ENCODE measurements at places on chromosomes 6 and 20. TPM values are rescaled to one million over a fixed set of nuclear protein-coding genes. Genes with fewer than 3 reads are reported as not detected.

DNA sequence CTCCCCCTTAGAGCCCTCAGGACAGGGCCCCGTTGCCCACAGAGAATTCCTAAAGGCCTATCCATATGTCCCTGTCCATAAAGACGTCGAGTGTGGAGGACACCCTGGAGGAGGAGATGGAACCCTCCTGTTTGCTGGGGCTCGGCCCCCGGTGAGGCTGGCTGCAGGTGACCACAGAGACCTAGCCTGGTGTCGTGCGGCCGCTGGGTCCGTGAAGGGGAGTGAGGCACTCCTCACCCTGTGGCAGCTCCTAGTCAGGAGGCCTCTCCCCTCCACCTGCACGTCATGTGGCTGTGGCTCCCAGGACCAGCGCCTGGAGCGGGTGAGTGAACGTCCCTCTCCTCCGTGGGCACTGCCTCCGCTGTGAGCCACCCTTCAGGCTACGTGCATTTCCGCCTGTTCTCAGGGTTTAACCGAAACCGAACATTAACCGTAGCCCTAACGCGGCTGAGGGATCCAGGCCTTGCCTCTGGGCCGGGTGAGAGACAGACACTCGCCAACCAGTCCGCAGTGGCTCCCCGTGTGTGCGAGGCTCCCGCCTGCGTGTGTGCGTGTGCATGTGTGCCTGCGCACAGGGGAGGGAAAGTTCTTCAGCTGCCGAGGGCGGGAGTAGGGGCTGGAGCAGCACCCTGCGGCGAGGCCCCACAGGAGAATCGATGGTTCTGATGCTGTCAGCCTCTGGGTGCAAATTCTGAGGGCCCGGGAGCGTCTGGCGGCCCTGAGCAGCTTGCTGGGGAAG is 5.9 kb upstream of the TCEA2 start:
- no peak for DNase-seq

DNA sequence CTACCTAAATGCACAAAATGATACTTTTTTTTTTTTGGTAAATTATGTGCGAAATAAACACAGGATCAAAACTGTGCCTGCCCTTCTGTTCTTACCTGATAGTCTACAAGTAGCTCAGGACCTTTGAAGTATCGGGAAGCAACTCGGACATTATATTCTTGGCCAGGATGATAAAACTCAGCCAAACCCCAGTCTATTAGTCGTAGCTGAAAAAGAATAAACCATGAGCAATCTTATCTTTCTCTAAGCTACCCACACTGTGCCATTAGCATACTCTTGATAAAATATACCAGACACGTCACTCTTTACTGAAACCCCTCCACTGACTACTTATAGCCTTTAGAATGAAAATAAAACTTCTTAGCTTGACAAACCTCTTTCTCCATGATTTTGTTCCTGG is 29.8 kb upstream of the TBC1D20 start:
- DNase-seq, result no peak

- no peak for DNase-seq
Measured at GRCh38 chr6:133460101-133460500, 218.9 kb downstream of the EYA4 start.

DNA sequence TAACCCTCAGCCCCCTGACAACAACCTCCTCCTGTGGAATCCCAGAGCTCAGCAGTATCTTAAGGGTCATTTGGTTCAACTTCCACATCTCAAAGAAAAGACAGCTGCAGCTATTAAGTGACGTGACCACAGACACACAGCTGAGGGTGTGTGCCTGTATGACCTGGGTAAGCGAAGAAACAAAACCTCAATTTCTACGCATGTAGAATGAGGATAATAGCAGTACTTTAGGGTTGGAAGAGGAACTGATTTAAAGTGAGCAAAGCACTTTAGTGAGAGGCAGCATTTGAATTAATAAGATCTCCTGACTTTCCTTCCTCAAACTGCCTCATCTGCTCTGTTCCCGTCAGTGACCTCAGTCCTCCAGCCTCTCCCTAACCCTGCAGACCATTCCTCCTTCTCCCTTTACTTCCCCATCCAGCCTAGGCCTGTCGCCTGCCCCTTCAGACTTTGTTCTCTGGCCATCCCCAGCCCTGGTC is 6.8 kb upstream of the ARMC2 start:
- no peak for DNase-seq

GRCh38 chr20:24961384-24962181 is 12.5 kb downstream of the CST7 start:
- no peak for DNase-seq

Gene RAD21L1
- not detected for total RNA-seq

- no peak for DNase-seq
Measured at GRCh38 chr20:62999580-62999979, 7.2 kb downstream of the BHLHE23 start.

GRCh38 chr20:45495501-45495941 is 19.9 kb downstream of the SPINT3 start:
- DNase-seq, result no peak

DNA sequence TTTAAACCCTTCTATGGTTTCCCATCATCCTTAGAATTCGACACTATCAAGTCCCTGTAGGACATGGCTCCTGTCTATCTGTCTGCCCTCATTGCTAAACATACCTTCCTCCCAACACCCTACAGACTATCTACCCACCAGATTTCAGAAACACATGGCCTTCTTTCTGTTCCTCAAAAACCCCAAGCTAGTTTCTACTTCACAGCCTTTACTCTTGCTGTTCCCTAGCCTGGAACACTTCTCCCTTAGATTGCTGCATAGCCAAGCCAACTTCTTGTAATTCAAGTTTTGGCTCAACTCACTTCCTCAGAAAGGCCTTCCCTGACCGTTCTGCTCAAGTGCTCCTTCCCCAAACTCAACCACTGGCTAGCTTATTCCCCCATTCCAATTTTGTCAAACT is 156.2 kb downstream of the BTBD9 start:
- no peak for DNase-seq

Gene TRAPPC3L
- not detected for total RNA-seq

- no peak for DNase-seq
Measured at GRCh38 chr6:167872538-167873210, 46.0 kb downstream of the AFDN start.

DNA sequence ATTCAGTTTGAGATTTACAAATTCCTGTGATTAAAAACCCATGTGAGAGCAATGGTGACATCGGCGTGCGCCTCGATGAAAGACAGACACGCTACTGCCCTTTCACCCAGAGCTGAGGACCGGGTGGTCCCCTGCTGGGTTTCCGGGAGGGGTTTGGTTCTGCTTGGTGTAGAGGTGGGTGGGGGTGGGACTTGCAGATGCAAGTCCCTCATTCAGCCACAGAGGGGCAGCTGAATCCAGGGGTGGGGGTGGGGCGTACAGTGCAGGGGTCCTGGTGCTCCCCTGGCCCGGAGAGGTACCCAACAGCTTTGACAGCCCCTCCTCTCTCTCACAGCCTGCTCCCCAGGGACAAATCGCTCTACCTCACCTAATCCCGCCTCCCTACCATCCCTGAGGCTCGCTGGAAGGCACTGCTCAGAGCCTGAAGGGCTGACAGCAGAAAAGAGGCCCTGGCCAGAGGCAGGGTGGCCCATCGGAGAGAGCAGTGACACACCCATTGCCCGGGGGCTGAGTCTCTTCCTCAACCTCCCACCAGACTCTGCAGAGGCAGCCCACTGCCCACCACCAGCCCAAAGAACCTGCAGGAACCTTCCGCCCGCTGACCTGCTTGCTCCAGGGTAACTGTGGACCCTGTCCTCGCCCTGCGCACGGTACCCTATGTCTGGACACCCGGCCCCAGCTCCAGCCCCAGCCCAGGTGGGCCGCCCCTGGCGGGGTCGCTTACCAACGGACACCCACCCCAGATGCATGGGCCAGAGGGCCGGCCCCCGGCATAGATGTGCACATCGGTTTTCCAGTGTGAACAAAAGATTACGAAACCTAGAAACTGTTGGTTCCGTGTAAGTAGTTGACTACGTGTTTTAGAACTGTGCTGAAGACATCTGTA is 118.4 kb downstream of the JPH2 start:
- DNase-seq, result no peak

- DNase-seq, result no peak
Measured at GRCh38 chr6:101202867-101203374, 190.6 kb upstream of the GRIK2 start.

Gene OPN5
- not detected for total RNA-seq

Gene TMEM14A
- total RNA-seq, result 16.5 TPM

DNA sequence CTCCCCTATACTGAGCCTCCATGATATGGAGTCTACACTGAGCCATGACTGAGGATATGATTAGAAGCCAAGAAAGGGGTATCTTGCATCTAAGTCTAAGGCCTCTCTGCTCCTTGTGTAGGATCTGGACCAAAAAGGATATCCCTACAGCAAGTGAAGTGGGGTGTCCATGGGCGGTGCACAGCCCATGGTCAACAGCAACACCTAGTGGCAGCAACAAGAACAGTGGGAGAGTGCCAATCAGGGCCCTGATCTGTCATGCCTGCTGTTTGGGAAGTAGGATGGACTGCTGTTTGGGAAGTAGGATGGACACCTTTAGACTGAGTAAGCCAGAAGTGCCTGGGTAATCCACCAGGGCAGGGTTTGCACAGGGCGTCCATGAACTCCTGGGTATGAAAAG is 22.4 kb downstream of the PTGIS start:
- DNase-seq, result no peak

Gene TREM1
- 11.7 TPM for total RNA-seq

Measured in thoracic aorta (tissue), 2 donors.